ENCODE measurements at places on chromosomes 3 and 15.
A peak's percentile ranks its signal among the peaks of the same experiment; 100 is the strongest.

- DNase-seq: peak; percentile 24
These were observed at the start of gene CYP1A1 for GRCh38 chr15:74725225-74725774. CYP1A1 (minus strand) TSS chr15:74725528; CDS start chr15:74723097, 2,431 bp downstream.

GRCh38 chr3:101868534-101869464 is 19.5 kb downstream of the NFKBIZ start:
- DNase-seq: no peak

- DNase-seq: no peak
These were observed 93.2 kb upstream of the LRIG1 start for GRCh38 chr3:66593978-66594377.

- DNase-seq: no peak
These were observed 33.1 kb downstream of the KLF13 start for GRCh38 chr15:31359702-31360111.

GRCh38 chr3:138241061-138241460 is 54.0 kb downstream of the ARMC8 start:
- no peak for DNase-seq

- DNase-seq: no peak
These were observed 132.1 kb upstream of the PRR20G start for GRCh38 chr3:127419641-127420553.

- DNase-seq: no peak
These were observed 36.0 kb downstream of the ITGB5 start for GRCh38 chr3:124851136-124851535.

DNA sequence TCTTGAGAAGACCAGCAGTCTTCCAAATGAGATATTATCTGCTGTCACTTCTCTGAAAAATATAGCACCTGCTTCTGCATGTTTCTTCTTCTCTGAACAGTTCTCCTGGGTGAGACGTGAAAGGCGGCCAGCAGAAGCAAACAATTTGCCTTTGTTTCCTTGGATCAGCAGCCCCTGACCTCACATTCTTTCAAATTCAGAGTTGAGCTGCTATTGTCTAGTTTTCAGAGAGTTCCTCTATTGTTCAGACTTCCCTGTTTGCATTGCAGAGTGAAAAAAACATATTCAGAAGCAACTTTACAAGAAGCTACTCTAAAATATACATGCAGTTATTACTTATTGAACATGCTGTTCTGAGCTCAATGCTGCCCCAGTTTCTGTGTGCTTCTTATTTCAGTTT is 653.6 kb downstream of the NAALADL2 start:
- DNase-seq: no peak

DNA sequence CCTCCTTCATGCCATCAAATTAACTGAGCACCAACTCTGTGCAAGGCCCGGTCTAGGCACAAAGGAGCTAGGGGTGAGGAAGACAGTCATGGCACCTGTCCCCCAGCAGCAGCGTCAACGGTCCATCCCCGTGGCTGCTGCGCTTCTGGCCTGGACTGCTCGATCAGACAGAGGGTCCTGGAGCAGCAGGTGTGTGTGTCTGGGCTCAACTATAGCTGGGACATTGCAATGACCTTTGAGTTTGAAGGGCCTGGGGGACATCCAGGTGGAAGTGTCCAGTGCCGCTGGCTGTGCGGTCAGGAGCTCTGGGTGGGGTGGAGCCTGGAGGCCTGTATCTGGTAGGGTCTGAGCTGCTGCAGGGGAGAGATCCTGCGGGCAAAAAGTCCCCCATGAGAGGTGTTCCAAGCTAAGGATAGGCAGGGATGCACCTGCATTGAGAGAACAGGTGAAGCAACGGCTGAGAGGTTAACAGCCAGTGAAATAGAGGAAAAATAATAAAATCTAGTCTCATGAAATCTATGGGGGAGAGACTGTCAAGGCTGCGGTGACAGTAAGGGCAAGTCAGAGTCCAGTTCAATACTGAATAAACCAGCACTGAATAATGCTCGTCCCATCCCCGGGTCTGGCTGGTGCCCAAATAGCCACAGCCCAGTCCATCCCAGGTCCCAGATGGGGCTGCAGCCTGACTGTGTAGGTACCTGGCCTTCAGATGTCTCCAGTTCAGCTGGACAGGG is 25.4 kb upstream of the SLC41A3 start:
- no peak for DNase-seq

DNA sequence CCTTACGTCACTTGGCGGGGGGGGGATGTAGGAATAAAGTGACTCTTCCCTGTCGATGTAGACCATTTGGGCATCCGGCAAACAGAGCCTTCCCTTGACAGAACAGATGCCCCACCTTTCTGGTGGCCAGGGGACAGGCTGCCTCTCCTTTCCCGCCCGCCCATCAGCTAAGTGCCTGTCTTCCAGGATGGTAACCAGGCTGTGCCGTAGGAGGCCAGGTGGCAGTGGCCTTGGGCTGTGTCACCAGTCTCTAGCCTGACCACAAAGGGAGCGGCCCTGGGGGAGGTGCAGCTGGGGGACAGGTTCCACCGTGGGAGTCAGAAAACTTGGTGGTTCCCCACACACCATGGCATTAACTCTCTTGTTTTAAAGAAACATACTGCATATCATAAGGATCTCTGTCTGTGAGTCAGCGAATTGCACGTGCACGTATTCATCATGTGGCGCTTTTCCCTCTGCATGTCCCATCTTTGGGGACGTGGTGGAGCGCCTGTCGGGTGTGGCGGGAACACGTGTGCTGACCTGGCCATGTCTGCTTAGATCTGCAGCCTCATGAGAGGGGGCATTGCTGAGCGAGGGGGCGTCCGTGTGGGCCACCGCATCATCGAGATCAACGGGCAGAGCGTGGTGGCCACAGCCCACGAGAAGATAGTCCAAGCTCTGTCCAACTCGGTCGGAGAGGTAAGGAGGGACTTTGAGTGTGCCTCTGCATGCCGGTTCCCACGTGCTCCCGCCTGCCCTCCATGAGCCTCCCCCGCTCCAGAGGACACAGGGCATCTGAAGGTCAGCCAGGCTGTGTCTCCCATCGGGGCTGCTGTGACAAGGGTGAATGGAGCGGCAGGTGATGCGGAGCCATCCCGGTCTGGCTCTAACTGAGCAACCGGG is 156.0 kb downstream of the NSMCE3 start:
- no peak for DNase-seq

DNA sequence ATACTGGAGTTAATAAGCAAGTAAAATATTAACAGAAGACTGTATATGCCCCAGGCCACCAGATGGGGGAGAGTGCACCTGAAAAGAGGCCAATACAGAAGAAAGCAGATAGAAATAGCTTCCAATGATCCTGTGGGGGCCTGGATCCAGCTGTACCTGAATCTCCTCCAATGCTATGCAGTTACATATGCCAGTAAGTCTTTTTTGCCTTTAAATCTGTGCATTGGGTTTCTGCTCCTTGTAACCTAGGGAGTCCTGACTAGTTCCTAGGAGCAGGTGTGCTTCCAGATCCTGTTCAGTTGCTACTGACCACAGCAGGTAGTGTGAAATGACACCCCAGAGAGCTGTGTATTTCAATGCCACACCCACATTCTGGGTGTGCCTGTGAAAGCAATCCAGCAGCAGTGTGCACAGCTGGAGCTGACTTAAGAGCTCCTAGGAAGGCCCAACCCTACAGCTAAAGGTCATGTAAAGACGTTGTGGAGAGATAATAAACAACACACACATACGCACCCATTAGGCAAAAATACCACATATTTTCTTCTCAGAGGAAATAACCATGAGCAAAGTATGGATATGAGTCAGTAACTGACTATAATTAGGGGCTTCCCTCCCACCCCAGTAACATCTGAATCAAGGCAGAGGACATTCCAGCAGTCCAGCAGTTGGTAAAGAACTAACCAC is 62.2 kb upstream of the AKAP13 start:
- no peak for DNase-seq

GRCh38 chr15:73530649-73531048 is 87.7 kb downstream of the REC114 start:
- no peak for DNase-seq

DNA sequence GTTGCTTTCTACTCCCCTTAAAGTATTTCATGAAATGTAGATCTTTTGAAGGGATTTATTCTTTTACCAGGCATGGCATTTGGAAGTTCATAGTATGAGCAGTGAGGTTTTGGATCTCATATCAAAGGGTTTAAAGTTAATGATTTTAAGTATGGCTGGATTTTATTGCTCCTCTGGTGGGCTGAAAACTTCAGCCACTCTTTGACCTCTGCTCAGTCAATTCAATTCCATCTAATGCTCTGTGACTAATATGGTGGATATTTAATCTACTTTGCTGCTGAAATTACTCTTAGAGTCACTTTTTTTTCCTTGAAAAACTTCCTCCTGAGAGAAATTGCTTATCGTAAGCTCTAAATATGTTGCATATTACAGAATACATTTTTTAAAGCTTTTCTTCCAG is 218.6 kb downstream of the NR2F2 start:
- no peak for DNase-seq

DNA sequence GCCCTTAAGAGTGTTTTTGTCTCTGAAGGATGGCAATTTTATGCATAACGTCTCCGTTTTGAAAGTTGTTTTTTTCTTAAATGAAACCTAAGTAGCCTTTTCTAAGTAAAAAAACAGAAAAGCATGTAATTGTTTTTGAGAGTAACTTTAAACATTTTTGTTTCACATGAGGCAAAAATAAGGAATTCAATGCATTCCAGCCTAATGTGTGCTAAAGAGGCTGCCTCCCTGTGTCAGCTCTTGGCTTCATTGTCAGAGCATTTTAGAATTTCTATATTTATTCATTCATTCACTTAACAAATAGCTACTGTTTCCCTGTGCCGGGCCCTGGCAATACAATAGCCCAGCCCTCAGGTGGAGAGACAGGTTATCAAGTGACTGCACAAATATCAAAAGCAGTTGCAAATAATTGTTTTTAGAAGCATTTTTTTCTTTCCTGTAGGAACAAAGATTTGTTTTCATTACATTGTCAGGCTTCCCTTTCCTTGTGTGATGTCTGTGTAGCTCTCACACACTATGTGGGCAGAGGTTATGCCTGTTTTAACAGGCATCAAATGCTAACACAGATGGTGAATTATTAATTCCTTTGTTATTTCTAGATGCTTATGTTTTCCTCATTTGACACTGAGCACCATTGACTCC is 81.9 kb downstream of the CCK start:
- no peak for DNase-seq

DNA sequence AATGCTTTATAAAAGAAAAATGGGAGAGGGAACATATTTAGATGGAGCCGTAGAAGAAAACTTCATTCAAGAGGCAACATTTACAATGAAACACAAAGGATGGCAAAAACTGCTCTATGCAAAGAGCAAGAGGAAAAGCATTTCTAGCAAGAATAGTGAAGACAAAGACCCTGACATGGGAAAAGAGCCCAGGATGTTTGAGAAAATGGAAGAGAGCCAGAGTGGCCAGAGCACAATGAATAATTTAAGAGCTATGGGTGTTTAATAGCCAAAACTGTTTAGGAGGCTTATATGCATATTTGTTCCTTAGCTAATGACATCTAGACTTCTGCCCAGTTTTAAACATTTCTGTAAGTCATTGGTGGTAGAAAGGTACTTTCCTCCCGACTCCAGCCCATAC is 25.4 kb upstream of the SEMA6D start:
- DNase-seq: no peak

DNA sequence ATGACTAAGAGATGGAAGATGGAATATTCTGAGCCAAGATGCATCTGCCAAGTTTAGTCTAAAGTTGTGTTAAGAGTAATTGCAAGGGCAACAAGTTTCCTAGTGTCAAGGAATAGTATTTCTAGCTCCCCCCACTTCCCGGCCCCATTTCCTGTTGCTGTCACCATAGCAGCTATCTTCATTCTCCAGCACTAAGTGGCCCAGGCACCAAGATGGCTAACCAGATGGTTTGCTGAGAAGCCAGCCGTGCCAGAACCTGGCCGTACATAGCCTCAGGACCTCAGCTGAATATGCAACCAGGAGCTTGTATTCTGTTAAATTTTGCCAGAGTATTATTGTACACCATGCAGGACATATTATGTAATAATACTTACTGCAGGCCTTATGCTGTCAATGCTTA is 108.8 kb upstream of the UMPS start:
- DNase-seq: no peak

Data from activated CD4-positive, alpha-beta T cell treated with anti-CD3 and anti-CD28 coated beads, Interleukin-2, amount 50 U/mL, for 4 hours (primary cell).